GM10248 (cell line): ENCODE measurements at places on chromosomes 2 and 18.

DNA sequence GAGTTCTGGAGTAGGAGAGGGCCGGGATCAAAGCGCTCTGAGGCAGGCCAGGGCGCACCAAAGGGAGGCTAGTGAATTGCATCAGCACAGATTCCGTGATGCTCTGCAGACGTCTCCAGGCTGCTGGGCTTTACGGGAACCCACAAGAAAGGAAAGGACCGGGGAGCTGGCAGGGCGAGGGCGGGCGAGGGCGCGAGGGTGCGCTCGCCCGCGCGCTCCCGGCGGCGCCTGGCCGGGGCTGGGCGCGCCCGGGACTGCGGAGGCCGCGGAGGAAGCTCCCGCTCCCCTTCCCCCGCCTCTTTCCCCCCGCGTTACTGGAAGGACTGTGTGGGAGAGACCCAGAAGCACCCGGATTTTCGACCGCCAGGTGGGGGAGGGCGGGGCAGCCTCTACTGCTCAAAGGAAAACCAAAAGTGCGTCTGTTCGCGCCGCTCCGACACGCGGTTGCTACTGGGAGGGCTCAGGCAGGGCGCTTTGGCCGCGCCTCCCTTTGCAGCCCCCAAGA, 2.4 kb upstream of the FOSL2 start:
- DNase-seq: peak; percentile 74

DNA sequence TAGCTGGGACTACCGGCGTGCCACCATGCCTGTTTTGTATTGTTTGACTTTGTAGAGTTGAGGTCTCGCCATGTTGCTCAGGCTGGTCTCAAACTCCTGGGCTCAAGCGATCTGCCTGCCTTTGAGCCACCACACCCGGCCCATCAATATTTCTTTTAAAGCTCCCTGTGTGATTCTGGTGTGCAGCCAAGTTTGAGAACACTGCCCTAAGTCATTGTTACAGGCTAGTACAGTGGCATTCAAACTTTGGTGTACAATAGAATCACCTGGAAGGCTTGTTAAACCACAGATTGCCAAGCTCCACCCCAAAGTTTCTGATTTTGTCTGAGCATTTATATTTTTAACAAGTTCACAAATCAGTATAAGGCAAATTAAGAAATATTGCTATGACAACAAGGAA, 99.9 kb downstream of the RBBP8 start:
- DNase-seq: no peak

- no peak for DNase-seq
Measured at GRCh38 chr2:30193104-30193681, 38.1 kb upstream of the LBH start.

- no peak for DNase-seq
Measured at GRCh38 chr2:11348209-11348749, 3.8 kb upstream of the ROCK2 start.

DNA sequence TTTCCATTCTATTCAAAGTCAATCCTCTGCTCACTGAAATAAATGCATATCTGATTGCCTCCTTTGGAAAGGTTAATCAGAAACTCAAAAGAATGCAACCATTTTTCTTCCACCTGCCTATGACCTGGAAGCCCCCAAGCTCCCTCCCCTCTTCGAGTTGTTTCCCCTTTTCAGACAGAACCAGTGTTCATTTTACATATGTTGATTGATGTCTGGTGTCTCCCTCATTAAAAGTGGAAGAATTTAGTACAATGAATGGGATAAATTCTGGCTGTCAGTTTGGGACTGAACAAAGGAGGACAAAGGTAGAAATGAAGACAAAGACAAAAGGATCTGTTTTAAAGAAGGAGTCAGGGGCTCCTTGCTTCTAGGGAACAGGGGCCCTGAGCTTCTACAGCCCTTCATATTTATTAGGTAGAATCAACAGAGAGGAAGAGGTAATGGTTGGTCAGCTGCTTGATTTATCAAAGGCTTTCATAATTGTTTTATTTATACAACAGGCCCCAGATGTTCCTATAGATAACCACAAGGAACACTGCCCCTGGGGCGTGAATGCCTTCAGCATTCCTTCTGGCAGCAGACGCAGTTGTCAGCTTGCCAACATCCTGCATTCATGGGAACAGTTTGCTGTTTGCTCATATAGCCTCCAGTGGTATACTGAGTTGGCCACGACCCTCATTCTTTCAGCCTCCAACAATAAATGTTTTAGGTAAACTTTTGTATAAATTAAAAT, 949.8 kb upstream of the LRATD1 start:
- DNase-seq: no peak
